Stimulated activated effector memory CD8-positive, alpha-beta T cell treated with anti-CD3 and anti-CD28 coated beads, Interleukin-12 subunit alpha, Interleukin-12 subunit beta, amount 100 ng/mL, for 72 hours (primary cell): ENCODE measurements at places on chromosomes 5 and 9.
A peak's percentile ranks its signal among the peaks of the same experiment; 100 is the strongest.

DNA sequence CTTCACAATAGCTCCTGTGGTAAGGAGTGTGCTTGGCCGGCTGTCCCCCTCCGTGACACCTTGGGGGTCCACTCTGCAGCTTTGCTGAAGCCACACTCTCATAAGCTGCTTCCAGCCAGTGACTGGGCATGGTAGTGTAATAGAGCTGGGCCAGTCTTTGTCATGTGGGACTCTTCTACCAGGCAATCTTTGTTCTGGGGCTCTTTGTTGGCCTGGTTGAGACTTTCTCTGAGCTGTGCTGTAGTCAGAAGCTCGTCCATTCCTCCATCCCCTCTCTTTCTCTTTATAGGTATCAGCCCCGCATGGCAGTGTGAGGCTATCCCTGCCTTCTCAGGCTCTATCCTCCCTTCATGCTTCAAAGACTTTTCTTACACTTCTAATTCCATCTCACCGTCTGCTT lies 25.7 kb downstream of the CARD6 start:
- DNase-seq: no peak

GRCh38 chr5:147310059-147310704 lies 75.4 kb downstream of the STK32A start:
- no peak for DNase-seq

DNA sequence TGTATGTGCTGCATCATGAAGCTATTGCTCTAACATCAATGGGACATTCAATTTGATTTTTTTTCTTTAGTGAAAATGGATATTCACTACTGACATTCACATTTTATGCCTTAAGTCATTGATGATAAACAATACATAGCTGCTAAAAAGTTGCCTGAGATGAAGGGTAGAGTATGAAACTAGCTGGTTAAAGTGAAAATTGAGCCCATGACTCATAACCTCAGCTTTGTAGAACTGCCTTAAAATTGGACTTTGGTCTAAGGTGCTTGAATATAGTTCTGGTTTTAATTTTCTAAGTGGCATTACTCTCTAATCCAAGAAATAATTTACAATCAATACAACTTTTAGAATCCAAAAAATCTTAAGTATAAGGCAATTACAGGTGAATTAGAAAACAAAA lies 740.4 kb upstream of the RIOK2 start:
- DNase-seq: no peak

- DNase-seq: peak; percentile 17
Observed at GRCh38 chr5:96957254-96958049, 21.6 kb downstream of the LNPEP start.

DNA sequence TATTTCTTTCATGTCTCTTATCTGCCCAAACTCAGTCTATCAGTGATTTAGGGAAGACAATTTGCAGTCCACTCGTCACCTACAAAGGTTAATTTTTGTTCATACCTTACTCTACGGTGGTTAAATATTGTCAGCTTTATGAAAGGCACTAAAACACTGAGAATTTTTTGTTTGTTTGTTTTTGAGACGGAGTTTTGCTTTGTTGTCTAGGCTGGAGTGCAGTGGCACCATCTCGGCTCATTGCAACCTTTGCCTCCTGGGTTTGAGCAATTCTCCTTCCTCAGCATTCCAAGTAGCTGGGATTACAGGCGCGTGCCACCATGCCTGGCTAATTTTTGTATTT lies 26.4 kb upstream of the TXN start:
- DNase-seq: no peak

DNA sequence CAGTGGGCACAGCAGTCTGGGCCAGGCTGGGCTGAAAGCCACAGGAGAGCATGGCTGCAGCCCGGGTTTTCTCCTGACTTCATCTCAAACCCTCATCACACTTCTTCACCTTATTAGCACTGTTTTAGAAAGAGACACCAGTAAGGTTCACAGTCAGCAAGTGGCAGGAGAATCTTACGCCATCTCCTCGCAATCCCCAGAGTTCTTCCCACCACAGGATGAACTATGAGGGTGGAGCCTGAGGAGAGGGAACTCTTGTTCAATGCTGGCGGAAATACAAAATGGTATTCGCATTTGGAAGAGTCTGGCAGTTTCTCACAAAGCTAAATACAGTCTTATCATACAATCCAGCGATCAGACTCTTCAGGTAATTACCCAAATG lies 14.7 kb downstream of the BICD2 start:
- no peak for DNase-seq

DNA sequence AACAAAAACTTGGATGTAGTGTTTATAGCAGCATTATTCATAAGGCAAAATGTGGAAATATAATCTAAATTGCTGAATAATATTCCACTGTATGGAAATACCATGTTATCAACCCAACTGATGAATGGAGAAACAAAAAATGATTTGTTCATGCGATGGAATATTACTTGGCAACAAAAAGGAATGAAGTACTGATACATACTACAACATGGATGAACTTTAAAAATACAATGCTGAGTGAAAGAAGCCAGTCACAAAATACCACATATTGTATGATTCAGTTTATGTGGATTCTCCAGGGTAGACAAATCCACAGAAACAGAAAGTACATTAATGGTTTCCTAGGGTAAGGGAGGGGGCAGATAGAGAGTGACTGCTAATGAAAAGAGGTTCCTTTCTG lies 83.7 kb upstream of the DNAH5 start:
- DNase-seq: no peak
